ENCODE measurements at places on chromosomes 3 and 15.
A peak's percentile ranks its signal among the peaks of the same experiment; 100 is the strongest.

- peak; percentile 63 for DNase-seq
Observed at GRCh38 chr3:6860954-6861624, at the start of gene GRM7. Gene GRM7 (plus strand): TSS chr3:6861115.

DNA sequence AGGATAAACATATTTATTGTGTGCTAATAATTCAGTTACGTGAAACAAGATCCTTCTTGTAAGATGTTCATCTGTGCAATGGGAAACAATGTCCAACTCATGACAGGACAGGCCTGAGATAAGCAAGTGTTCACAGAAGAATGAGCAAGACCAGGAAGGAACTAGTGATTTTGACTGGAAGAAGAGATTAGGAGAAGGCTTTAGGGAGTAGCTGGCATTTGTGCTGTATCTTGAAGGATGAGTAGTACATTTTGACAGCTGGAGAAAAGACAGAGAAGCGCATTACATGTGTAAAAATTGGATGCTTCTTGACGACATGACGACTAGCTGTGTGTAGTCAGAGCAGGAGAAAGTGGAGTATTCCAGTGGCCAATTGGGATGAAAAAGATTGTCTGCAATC is 48.4 kb downstream of the GBE1 start:
- no peak for DNase-seq

DNA sequence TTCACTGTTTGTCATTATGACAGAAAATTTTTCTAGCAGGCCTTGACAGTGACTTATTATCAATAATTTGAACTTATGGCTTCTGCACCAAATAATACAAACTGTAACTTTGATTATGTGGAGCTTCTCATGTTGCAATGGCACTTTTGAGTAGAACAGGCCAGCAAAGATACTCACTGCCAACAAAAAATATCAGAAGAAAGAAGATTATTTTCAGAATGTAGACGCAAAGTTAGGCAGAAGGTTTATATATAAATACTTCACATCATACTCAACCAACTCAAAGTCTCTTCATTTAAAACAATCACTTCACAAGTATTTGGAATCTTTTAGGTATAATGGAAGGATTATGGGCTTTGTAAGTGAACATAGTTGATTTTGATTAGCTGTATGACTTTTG is 893.0 kb downstream of the ROBO2 start:
- no peak for DNase-seq

DNA sequence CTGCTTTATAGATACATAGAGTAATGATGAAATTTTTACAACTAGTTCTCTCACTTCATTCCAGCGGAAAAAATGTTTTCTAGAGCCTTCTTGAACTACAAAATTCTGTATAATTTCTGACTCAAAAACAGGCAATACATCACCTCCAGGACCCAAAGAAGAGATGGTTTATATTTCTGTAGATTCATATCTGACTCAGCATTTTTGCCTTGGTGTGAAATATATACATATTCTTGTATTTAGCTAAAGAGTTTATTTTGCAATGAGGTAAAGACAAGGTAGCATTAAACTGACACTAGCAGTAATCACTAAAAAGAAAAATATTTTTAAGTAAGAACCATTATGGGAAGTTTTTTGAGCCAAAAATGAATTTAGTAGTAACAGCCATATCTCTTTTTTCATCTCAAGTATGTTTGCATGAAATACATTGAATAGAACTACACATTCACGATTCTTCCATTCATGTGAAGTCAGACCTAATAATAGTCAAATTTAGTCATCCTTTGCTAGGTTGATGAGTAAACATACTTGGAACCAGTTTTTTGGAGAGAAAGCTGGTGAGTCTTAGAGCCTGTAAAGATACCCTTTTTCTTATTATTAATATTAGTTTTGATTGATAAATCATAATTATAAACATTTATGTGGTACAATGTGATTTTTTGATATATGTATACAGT is 31.6 kb downstream of the COL8A1 start:
- DNase-seq: no peak

- no peak for DNase-seq
Observed at GRCh38 chr15:96334017-96334704, 3.7 kb downstream of the NR2F2 start.

GRCh38 chr15:78396976-78397375 is 41.0 kb upstream of the IREB2 start:
- peak; percentile 8 for DNase-seq

DNA sequence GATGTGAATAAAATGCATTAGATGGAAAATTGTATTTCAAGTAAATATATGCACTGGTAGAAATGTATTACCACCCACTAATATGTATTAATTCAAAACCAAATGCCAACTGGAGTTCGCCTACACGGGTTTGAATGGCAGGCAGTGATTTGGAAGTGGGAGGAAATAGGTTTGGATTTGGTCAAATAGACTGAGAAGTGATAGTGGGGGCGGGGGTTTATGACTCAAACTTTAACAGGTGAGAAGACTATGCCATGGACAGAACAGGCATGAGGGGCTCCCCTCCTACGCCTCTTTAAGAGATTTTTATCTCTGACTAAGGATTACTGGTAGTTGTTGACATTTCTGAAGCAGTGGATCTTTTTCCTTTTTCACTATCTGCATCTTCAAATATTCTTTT is 677.8 kb downstream of the NTRK3 start:
- DNase-seq: no peak

GRCh38 chr15:74243431-74243830 is 7.3 kb downstream of the CCDC33 start:
- no peak for DNase-seq

DNA sequence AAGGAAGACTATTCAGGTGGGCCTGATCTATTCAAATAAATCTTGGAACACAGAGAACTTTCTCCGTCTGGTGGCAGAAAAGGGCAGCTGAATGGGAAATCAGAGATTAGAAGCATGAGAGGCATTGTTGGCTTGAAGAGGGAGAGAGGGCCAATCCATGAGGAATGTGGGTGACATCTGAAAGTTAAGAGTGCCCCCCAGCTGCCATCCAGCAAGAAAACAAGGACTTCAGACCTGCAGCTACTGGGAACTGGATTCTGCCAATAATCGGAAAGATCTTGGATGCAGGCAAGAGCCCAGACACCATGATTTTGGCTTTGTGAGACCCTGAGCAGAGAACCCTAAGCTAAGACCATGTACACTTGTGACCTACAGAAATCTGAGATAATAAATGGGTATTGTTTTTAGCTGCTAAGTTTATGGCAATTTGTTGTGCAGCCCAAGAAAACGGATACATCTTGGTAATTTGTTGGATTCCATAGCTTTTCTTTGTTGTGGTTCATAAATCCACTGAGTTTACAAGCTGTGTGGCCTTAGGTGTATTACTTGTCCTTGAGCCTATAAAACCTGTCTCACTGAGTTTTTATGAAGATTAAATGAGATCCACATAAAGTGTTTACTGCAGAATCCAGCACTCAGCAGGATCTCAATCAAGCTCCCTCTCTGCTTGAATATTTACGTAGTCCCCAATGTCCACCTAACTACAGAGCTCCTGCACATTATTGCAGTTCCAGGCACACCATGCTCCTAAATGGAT is 82.1 kb upstream of the PRTG start:
- peak; percentile 2 for DNase-seq

DNA sequence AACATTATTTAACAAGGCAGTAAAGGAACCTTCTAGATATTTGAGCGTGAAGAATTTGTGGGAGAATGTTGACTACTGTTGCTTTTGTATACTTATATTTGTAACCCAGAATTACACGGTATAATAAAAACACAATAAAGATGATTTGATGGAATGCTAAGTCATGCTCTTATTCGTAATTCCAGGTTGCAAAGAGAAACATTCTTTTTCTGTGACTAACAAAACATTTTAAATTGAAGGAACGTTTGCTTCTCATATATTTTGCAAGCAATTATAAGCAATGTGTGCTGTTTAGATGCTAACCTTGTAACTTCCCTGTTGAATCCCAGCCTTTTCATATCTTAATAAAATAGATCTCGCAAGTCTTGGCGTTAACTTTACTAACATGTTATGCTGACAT is 124.4 kb upstream of the CGNL1 start:
- DNase-seq: no peak

- no peak for DNase-seq
Observed at GRCh38 chr3:161263057-161263456, 41.9 kb downstream of the NMD3 start.

- no peak for DNase-seq
Observed at GRCh38 chr3:12815719-12816118, 19.2 kb downstream of the CAND2 start.

GRCh38 chr15:89383365-89384175 is 48.9 kb upstream of the POLG start:
- no peak for DNase-seq

- DNase-seq: no peak
Observed at GRCh38 chr3:80234706-80235105, 466.9 kb upstream of the ROBO1 start.

GRCh38 chr3:189202106-189202505 is 30.3 kb downstream of the TPRG1 start:
- no peak for DNase-seq

- no peak for DNase-seq
Observed at GRCh38 chr3:126465928-126466544, 9.7 kb downstream of the ZXDC start.

DNA sequence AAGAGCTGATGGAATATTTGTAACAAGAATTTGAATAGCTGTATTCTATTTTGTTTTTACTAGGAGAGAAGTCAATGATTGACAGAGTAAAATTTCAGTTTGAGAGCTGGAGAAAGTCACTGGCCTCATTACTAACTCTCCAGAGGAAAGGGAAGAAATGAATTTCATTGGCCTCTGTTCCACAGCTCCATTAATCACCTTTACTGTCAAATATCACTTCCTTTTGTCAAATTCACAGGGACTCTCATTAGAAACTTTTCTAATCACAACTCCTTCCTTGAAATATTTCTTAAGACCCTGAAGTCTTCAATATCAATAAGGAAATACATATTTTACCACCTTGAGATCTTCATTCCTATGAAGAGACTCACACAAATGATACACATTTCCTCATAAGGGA is 379.9 kb upstream of the RASGRP1 start:
- DNase-seq: no peak

DNA sequence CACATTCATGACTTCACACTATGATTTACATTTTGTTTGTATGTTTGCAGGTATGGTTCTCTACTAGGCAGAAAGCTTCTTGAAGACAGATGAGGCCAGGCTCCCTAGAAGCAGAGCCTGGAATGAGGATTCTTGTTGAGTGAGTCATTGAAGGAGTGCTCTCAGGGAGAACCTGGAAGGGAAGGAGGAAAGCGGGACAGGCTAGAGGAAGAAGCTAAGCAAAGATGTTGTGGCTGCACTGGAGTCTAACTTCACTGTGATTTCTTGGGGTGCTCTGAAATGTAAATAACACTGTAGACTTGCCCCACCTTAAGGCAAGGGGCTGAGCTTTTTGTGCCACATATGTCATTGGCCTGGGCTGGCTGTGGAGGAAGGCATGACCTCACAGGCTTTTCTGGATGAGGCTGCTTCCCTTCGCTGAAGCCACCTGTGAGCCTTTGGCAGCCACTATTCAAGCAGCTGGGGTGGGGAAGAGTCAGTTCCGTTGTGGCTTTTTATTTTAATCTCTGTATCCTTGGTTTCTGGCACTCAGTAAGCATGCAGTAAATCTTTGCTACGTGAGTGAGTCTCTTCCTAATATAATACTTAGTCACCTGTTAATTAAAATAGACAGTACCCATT is 307.3 kb downstream of the SV2B start:
- DNase-seq: no peak

- no peak for DNase-seq
Observed at GRCh38 chr3:105868431-105868741, 426 bp downstream of the CBLB start.

DNA sequence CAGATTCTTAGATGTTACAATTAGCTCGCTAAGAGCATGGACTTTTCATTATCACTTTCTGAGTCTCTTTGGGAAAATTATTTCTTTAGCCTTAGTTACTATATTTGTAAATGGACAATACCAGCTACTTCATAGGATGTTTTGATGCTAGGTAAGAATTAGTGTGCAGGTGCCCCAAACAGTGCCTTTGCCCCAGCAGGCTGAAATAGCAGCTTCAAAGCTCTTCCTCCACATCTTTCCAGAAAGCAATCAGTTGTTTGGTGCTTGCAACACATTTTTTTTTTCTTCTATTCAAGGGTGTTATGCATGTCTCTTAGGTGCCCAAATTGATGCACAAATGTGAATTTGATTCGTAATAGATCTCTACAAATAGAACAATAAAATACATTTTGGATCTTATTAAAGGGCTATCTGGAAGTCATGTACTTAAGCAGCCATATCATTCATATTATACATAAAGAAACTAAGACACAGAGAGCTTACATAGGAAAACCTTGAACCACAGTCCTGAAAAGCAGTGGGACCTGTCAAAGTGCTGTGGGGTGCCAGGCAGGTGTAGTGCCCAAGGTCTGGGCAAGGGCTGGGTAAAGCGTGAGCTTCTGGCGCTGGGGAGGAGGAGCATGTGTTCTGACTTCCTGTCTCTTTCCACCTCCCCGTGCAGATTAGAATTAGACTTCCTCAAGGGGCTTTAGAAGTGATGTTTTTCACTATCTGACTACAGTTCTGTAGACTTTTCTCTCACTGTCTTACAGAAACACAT is 62.9 kb downstream of the FNDC3B start:
- DNase-seq: no peak

DNA sequence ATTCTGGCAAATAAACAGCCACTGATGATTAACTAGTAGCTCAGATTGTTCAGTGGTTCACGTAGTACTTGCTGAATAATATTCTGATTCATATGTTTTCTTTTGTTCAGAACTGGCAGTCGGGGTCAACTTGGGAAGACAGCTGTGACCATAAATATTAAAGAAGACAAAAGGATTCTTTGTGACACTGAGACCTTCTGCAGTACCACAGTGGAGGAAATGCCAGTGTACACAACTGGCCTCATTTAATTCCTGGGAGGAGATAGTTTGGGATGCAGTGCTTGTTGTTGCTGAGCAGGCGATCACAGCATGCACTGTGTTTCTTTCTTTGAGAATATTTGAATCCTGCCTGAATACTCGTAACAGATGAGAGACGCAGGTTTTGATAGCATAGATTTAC is 26.7 kb upstream of the MCF2L2 start:
- DNase-seq: peak; percentile 18

DNA sequence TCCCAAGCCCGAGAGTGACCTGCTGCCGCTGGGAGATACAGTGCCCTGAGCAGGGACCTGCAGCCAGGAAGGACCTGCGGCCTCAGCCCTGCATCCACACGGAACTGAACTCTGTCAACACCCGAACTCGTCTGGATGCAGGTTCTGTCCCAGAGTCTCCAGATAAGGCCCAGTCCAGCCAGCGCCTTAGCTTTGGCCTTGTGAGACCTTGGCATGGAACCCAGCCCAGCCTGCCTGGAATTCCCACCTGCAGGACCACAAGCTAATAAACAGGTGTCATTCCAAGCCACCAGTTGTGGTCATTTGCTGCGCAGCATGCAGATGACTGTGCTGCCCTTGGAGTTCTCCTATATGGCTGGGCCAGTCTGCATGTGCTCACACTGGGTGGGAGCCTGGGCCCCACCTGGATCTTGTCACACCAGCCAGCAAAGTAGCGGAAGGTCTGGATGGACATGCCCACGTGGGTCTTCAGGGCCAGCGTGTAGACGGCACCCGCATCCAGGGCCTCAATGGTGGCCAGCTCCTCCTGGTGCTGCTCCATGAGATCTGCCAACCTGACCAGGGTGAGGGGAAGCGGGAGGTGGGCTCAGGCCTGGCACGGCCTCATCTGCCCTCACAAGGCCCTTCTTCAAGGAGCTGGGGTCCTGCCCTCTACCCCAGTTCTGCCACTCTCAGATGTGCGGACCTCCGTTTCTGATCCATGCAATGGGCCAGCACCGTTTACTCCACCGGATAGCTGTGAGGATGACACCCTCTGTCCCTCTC is 47.2 kb upstream of the SLC41A3 start:
- DNase-seq: no peak
